ENCODE measurements at places on chromosomes 12 and 14.

GRCh38 chr12:15532364-15532977 lies 210.2 kb downstream of the PTPRO start:
- peak; percentile 48 for DNase-seq

GRCh38 chr12:13230500-13230899 lies 34.0 kb downstream of the EMP1 start:
- DNase-seq, result no peak

DNA sequence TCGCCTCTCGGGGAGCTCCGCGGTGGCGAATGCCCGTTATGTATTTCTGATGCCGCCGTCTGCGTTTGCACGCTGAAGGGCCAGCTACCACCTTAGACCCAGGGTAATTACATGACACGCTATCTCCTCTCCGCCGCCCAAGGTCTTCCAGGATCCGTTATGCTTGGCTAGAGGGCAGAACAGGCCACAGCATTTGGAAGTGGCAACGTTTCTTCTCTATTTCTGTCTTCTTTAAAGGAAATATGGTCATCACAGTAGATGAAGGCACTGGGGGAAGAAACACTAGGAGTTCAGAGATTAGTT lies 861 bp upstream of the MDGA2 start:
- DNase-seq, result no peak

GRCh38 chr12:54272214-54272613 lies 7.7 kb downstream of the CBX5 start:
- no peak for DNase-seq

GRCh38 chr12:10385166-10385613 lies 4.7 kb downstream of the KLRK1 start:
- no peak for DNase-seq

GRCh38 chr14:68986926-68987652 lies 8.0 kb upstream of the ACTN1 start:
- DNase-seq, result no peak

- no peak for DNase-seq
These were observed 1.8 kb downstream of the SMIM41 start for GRCh38 chr12:52081263-52081733.

DNA sequence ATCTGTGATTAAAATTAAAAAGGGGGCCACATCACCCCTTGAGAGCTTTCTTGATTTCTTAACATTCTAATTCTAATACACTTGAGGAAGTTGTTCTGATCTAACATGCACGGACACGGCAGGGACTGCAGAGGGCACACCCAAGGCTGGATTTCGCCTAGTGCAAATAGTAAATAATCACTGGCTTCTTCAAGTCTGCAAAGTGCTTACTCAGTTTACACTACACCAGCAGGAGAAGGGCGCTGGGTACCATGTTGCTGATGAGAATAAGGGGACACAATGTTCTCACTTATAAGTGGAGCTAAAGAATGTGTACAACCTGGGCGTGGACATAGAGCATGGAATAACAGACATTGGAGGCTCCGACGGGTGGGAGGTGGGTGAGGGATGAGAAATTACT lies 34.2 kb downstream of the TBX5 start:
- DNase-seq, result no peak

Data from Caco-2 (cell line).